ENCODE measurements at places on chromosomes 4 and X.

DNA sequence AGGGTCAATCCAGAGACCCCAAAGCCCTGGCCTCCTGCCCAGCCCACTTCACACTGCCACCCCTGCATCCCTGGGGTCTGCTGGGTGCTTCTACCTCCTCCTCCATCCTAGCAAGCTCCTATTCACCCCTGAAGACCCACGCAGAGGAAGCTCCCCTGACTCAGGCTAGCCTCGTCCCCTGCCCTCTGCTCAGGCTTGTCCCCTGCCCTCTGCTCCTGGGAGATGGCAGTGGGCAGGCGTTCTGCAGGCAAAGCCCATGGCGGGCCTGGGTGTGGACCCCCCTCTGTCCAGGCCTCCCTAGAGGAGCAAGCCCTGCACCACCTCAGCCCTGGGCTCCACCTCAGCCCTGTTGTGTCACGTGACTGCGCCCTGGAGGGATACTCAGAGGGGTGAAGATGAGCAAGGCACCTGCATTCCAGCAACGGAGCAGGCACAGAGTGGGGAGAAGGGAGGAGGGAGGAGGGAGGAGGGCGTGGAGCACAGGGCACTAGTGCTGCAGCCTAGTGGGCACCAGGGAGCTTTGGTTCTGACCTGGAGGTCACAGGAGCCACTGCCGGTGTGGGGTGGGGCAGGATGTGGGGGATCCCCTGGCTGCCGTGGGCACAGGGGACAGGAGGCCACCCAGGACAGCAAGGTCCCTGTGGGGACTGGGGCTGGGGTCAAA lies 27.6 kb upstream of the FGFR3 start:
- H3K27me3 ChIP-seq: peaks cover 3% of the 10 kb centered on the region
- no peaks in the 10 kb centered on the region for H3K36me3 ChIP-seq
- peaks cover 45% of the 10 kb centered on the region for H3K4me1 ChIP-seq
- no peak overlapping the region for H3K27ac ChIP-seq
- no peak for DNase-seq
- no peak overlapping the region for H3K4me3 ChIP-seq

DNA sequence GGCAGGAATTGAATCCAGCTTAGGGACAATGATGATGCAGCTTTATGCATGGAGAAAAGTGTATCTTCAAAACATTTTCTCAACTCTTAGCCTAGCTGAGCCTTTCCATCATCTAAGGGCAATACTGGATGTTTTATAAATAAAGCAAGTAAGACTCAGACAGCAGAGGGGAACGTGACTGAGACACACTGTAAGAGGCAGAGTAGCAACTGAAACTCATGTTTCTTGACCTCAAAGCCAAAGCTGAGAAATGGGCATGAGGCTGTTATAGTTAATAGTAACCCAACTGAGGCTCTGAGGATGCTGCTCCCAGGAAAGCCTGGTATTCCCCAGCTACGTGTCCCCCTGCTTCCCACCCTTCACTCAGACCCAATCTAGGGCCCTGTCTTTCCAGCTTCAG lies 44.6 kb downstream of the ARHGEF9 start:
- no peak overlapping the region for H3K27ac ChIP-seq
- peaks cover 13% of the 10 kb centered on the region for H3K27me3 ChIP-seq
- no peak for DNase-seq
- no peaks in the 10 kb centered on the region for H3K36me3 ChIP-seq

DNA sequence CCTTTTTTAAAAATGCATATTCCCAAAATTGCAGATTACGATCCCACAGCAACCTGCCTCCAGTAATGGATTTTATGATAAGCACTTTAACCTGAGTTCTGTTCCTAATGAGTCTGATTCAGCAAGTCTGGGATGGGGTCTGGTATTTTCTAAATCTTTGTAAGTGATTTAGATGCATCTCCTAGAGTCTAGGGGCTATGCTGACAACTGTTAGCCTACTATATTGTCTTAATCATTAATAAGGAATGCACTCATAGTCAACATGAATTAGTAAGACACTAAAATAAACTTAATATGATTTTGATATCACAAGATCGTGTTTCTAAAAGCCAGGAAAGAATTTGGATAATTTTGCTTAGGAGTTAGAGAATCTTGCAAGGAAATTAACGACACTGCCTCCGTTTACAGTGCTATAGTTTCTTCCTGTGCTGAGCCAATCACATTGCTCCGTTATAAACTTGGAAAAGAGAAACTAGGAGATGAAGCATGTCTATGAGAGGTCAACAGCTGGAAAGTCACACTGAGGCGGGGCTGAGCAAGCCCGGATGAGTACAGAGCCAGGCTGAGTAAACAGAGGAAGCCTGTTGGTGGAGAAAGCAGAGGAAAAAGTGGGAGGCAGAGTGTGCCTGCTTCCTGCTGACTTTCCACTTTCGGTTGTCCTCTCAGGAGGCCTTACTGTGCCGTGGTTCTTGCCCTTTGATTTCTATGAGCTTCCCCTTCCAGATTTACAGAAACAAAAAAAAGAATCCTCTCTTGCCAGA lies 5.4 kb downstream of the SCARB2 start:
- peak; percentile 97 for DNase-seq
- peak overlapping the region; percentile 69 for H3K4me3 ChIP-seq
- peak overlapping the region; percentile 75 for H3K27ac ChIP-seq
- H3K4me1 ChIP-seq: peaks cover 8% of the 10 kb centered on the region
- peaks cover 7% of the 10 kb centered on the region for H3K36me3 ChIP-seq
- no peaks in the 10 kb centered on the region for H3K27me3 ChIP-seq

DNA sequence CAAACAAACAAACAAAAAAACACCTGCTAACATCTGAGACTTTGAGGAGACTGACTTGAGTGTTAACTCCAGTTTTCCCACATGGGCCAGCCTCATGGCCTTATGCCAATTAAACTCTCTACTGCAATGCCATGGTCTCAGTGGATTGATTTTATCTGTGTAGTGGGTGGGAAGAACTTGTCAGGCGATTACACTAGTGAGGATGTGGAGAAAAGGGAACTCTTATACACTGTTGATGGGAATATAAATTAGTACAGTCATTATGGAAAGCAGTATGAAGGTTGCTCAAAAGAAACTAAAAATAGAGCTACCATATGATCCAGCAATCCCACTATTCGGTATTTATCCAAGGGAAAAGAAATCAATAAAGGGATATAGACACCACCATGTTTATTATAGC lies 12.8 kb upstream of the XIAP start:
- no peak overlapping the region for H3K4me3 ChIP-seq
- no peaks in the 10 kb centered on the region for H3K27me3 ChIP-seq
- H3K27ac ChIP-seq: peak overlapping the region; percentile 43
- no peaks in the 10 kb centered on the region for H3K36me3 ChIP-seq

DNA sequence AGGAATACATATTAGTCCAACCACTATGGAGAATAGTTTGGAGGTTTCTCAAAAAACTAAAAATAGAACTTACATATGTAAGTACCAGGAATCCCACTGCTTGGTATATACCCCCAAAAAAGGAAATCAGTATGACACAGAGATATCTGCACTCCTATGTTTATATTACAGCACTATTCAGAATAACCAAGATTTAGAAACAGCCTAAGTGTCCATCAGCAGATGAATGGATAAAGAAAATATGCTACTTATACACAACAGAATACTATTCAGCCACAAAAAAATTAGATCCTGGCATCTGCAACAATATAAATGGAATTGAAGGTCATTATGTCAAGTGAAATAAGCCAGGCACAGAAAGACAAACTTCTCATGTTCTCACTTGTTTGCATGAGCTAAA lies 27.5 kb upstream of the ABCG2 start:
- H3K27me3 ChIP-seq: no peaks in the 10 kb centered on the region
- no peak overlapping the region for H3K27ac ChIP-seq
- H3K4me3 ChIP-seq: no peak overlapping the region
- no peaks in the 10 kb centered on the region for H3K4me1 ChIP-seq
- peak; percentile 86 for DNase-seq
- H3K36me3 ChIP-seq: no peaks in the 10 kb centered on the region

- H3K36me3 ChIP-seq: no peaks in the 10 kb centered on the region
- no peak overlapping the region for H3K4me3 ChIP-seq
- H3K4me1 ChIP-seq: no peaks in the 10 kb centered on the region
- H3K27ac ChIP-seq: no peak overlapping the region
- DNase-seq: no peak
- no peaks in the 10 kb centered on the region for H3K27me3 ChIP-seq
Measured at GRCh38 chrX:44189116-44189515, 154.4 kb downstream of the EFHC2 start.

DNA sequence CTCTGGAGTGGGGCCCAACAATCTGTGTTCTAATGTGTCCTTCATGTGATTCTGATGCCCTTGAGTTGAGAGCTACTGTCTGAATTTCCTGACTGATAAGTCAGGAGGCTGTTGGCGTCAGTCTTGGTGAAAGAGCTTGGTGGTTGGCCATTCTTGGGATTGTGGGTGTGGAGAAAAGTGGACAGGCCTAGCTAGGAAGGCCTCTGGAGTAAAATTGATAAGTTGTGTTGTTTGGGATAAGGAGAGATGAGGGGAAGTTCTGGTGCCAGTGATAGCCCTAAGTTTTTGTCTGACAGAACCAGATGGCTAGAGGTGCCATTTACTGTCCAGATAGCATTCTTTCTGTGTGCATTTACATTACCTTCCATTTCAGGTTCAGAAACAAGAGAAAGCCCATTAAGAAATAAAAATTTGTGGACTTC lies 11.7 kb downstream of the NSD2 start:
- H3K4me1 ChIP-seq: peaks cover 13% of the 10 kb centered on the region
- no peak overlapping the region for H3K4me3 ChIP-seq
- H3K36me3 ChIP-seq: no peaks in the 10 kb centered on the region
- DNase-seq: no peak

GRCh38 chr4:38800961-38801450 lies 3.6 kb downstream of the TLR1 start:
- peak overlapping the region; percentile 35 for H3K27ac ChIP-seq
- no peak overlapping the region for H3K4me3 ChIP-seq
- no peaks in the 10 kb centered on the region for H3K36me3 ChIP-seq

DNA sequence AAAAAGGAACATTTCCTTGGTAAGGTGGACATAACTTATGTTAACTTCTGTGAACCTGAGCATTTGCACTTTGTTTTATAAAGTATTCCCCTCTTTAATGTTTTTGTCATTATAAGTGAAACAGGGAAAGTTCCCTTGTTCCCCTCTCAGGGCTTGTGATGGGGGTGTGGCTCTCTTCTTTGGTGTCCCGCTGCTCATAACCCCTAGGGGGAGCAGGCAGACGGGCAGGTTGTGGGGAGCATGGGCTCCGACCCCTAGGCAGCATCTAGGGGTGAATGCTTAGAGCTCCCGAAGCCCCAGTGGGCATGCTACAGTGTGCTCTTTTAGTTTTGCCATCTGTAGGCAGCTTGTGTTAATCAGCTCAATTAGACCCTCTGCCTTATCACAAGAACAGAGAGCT lies 200.4 kb downstream of the DACH2 start:
- no peaks in the 10 kb centered on the region for H3K27me3 ChIP-seq
- DNase-seq: no peak
- H3K27ac ChIP-seq: no peak overlapping the region

DNA sequence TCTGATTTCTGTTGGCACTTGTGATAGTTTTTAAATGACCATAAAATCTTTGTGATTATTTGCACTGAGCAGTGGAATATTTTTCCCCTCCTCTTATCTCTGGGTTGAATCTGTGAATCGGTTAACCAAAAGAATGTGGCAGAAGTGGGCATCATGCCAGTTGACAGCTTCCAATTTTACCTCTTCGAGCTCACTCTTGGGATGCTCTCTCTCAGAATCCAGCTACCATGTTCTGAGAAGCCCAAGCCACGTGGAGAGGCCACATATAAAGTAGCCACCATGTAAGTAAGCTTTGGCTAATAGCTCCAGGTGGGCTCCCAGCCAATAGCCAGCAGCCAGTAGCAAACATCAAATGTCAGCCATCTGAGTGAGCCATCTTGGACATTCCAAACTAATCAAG lies 12.9 kb upstream of the WDR19 start:
- no peak for DNase-seq
- H3K27ac ChIP-seq: no peak overlapping the region
- no peaks in the 10 kb centered on the region for H3K36me3 ChIP-seq
- no peak overlapping the region for H3K4me3 ChIP-seq
- no peaks in the 10 kb centered on the region for H3K27me3 ChIP-seq

- H3K27me3 ChIP-seq: no peaks in the 10 kb centered on the region
- no peak overlapping the region for H3K27ac ChIP-seq
- DNase-seq: peak; percentile 64
- no peaks in the 10 kb centered on the region for H3K36me3 ChIP-seq
- H3K4me3 ChIP-seq: no peak overlapping the region
Measured at GRCh38 chr4:185874516-185875230, 62.7 kb upstream of the SORBS2 start.

Measured in mesenchymal stem cell (in vitro differentiated cells and primary cell).